Immature natural killer cell (primary cell): ENCODE measurements at places on chromosomes 3 and 15. TPM values are rescaled to one million over a fixed set of nuclear protein-coding genes. Genes with fewer than 3 reads are reported as not detected.

Gene MANF
- 109 TPM for polyA plus RNA-seq

Gene ACOX2
- polyA plus RNA-seq: not detected

Gene SKOR1
- polyA plus RNA-seq: not detected

Gene SOX14
- polyA plus RNA-seq: not detected

Gene PIERCE2
- not detected for polyA plus RNA-seq

Gene GSK3B
- 11.9 TPM for polyA plus RNA-seq

Gene CLRN1
- polyA plus RNA-seq: not detected

Gene SMAD6
- not detected for polyA plus RNA-seq

Gene CEP70
- polyA plus RNA-seq: 8.6 TPM

Gene SPESP1
- 1.9 TPM for polyA plus RNA-seq

Gene CHD2
- polyA plus RNA-seq: 77.7 TPM

Gene MEGF11
- not detected for polyA plus RNA-seq

Gene CFAP44
- polyA plus RNA-seq: 0.22 TPM

Gene EPM2AIP1
- polyA plus RNA-seq: 5.1 TPM

Gene CFAP100
- polyA plus RNA-seq: not detected

Gene COL6A6
- polyA plus RNA-seq: not detected

Gene FBN1
- not detected for polyA plus RNA-seq

Gene ITIH3
- polyA plus RNA-seq: not detected

Gene KATNBL1
- polyA plus RNA-seq: 24.7 TPM

Gene CSPG4
- not detected for polyA plus RNA-seq

Gene PPIP5K1
- 4.9 TPM for polyA plus RNA-seq

Gene PIF1
- polyA plus RNA-seq: 2.1 TPM

Gene C3orf70
- polyA plus RNA-seq: not detected

Gene PLA2G4B
- polyA plus RNA-seq: not detected

Gene PPP1R14D
- polyA plus RNA-seq: not detected

Gene C15orf62
- polyA plus RNA-seq: 0.12 TPM

Gene PPCDC
- 20.8 TPM for polyA plus RNA-seq

Gene ANP32A
- 85.2 TPM for polyA plus RNA-seq

Gene PHC3
- 18.2 TPM for polyA plus RNA-seq

Gene USP8
- 52.8 TPM for polyA plus RNA-seq

Gene CCR8
- polyA plus RNA-seq: not detected

Gene LTF
- not detected for polyA plus RNA-seq

Gene ITIH1
- polyA plus RNA-seq: not detected

Gene CYP8B1
- polyA plus RNA-seq: not detected

Gene FEZF2
- not detected for polyA plus RNA-seq

Gene SORD
- polyA plus RNA-seq: 5.8 TPM

Gene EPHB3
- 3.0 TPM for polyA plus RNA-seq

Gene TRIP4
- polyA plus RNA-seq: 48.2 TPM

Gene FANCD2OS
- not detected for polyA plus RNA-seq

Gene TM6SF1
- 17.2 TPM for polyA plus RNA-seq

Gene VPS18
- 35.3 TPM for polyA plus RNA-seq

Gene PLSCR5
- polyA plus RNA-seq: not detected

Gene IL12A
- polyA plus RNA-seq: not detected

Gene FOXB1
- polyA plus RNA-seq: not detected

Gene CHRFAM7A
- polyA plus RNA-seq: not detected

Gene SLC51A
- 1.6 TPM for polyA plus RNA-seq

Gene P3H2
- polyA plus RNA-seq: 2.2 TPM

Gene UPK1B
- polyA plus RNA-seq: not detected

Gene FBLN2
- polyA plus RNA-seq: 1.8 TPM
